ENCODE measurements at places on chromosomes 2 and 18.

DNA sequence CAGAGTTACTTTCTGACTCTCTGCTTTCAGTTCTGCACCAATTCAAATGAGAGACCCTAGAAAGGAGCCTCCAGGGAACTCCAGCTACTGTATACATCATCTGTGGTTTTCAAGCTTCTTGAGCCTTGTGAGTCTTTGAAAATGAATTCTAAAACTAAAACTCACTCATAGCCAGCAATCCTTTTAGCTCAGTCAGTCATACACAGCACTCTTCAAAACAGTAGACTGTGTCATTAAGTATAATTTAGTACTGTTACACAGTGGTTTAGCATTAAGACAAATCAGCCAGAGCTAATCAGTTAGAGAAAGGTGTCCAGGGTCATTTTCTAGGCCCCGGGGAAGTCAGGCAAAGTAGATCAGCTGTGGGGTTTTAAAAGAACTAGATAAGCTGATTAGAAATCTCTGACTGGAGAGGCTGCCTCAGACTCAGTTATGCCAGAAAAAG, 322.1 kb upstream of the THUMPD2 start:
- DNase-seq, result peak; percentile 93

DNA sequence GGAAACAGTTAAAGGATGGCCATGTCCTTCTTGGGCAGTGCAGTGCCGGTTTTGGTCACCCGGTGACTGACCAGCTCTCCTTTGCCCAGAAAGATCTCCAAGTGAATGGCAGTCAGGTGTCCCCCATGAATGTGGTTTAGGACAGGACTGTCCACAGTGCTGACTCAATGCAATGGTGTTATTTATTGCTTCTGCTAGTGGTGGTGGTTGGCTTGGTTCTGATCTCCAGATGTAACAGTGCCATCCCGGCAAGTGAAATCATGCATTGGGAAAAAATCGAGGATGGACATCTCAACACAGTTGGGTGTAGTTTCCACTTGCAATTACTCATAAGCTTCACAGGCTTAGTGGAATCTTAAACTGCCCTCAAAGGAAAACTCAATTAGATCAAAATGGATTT, 81.9 kb downstream of the TGOLN2 start:
- DNase-seq, result no peak

DNA sequence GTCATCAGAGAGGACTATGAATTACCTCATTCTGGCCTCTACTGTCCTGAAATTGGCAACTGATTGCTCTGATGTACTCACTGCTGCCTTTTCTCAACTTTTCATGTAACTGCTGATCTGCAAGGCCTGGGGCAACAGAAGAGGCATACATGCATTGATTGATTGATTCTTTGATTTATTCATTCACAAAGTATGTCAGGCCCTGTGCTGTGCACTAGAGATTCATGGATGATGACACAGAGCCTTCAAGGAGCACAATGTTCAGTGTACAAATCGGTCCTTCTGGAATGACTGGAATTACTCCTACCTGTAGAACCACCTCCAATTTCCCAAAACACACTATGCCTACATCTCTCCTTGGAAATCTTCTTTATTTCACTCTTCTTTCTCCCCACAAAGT, 111.3 kb downstream of the LRATD1 start:
- DNase-seq, result no peak

DNA sequence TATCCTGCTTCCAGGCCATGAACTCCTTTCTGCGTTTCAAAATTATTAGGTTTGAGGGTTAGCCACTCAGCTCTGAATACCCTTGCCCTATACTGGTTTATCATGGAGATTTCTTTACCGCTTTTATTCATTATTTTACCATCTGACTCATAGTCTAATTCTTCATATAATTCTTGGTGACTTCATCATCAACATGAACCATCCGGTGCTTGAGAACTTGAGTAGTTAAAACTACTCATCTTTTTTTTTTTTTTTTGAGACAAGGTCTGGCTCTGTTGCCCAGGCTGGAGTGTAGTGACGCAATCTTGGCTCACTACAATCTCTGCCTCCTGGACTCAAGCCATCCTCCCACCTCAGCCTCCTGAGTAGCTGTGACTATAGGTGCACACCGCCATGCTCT, 94.2 kb upstream of the LHCGR start:
- peak; percentile 8 for DNase-seq

GRCh38 chr2:27689424-27689823, 25.7 kb downstream of the SLC4A1AP start:
- no peak for DNase-seq

DNA sequence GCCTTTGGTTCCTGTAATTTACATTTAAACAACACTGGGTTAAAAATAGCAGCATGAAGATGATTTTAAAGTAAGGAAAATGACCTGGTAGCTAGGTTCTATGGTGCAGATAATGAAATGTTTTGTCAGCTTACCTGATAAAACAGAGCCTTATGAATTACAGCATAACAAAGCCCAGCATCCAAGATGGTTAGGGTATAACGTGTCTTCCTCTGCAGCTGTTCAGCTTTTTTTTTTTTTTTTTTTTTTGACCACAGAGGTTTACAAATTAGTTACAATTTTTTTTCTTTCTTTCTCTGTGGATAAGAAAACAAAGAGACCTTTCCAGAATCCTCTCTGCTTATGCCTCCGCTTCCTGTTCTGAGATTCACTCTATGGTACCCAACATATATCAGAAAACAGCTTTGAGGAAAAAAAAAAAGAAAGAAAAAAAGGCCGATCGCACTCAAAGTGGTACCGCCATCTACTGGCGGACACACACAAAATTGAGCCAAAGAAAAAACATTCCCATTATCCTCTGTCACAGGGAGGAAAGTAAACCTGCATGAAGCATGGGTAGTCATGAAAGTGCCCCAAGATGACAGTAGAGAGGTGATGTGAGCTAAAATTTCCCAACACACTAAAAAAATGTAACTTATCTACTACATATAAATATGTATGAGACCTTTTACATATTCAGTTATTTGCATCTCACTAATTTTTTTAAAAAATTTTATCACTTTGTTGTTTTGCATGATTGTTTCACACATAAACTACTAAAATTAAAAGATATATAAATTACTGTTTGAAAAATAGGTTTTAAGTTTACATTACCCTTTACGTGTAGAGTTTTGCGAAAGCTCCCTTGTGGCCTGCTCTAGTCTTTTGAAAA, at the start of gene SCN3A:
SCN3A (minus strand) TSS at position 362 of the 871 bp plus-strand sequence. CDS start 27,656 bp downstream, outside the sequence.
- DNase-seq, result peak; percentile 6

DNA sequence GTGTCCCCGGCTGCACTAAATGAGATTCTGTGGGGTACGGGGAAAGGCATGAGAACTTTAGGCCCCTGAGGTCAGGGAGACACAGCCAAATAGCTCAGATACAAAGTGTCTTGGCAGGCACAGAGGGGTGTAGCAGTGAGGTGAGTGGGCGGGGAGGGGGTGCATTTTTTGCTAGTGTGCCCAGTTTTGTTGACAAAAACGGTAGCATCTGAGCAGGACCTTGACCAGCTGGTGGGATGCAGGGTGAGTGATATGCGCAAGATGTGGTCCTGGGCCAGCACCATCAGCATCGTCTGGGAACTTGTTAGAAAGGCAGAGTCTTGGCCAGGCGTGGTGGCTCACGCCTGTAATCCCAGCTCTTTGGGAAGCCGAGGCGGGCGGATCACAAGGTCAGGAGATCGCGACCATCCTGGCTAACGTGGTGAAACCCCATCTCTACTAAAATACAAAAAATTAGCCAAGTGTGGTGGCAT, 127.3 kb upstream of the LGALSL start:
- DNase-seq, result no peak

DNA sequence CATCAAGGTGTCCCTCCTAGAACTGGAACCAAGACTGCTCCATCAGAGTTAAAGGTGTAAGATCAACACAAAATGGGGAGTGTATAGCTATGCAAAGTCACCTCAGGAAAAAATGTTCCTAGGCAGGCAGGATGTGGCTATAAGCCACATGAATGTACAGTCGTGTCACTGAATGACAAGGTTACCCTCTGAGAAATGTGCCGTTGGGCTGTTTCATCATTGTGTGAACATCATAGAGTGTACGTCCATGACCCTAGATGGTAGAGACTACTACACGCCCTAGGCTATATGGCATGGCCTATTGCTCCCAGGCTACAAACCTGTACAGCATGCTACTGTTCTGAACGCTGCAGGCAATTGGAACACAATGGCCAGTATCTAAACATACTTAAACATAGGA, 24.5 kb downstream of the TYMS start:
- DNase-seq, result no peak

DNA sequence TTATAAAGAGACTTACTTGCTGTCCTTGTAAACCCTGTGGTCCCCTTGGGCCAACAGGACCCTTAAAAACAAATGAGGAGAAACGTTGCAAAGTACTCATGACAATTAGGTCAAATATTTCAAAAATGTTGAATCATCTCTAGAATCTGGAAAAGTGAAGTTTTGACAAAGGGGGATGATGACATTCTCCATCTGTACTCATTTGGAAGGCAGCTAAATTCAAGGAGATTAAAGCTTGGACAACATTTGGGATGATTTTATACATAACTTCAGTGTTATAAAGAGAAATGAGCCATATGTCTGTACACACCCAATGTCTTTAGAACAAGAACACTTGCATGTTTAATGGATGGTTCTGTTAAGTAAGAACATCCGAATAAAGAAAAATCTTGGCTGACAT, 92.9 kb downstream of the COL5A2 start:
- DNase-seq, result no peak

Measured in retinal pigment epithelial cell (primary cell).